ENCODE measurements at places on chromosomes 4 and X.

DNA sequence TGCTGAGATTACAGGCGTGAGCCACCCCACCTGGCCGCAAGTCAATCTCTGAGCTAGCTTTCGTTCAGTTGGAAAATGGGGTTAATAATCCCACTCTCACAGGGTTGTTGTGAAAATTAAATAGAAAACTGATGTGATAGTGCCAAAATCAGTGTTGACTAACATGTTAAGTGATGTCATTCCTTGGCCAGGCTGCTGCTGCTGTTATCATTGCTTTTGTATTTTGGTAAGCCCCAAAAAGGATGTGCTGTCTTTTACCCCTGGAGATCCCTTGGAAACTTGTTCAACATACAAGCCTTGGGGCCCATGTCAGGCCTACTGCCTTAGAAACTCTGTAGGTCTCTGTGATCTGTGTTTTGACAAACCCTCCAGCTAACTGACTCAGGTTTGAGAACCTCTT, 106.3 kb downstream of the AFF1 start:
- no peak overlapping the region for H3K27ac ChIP-seq
- H3K27me3 ChIP-seq, result no peaks in the 10 kb centered on the region
- H3K4me3 ChIP-seq, result no peak overlapping the region
- peaks cover 10% of the 10 kb centered on the region for H3K36me3 ChIP-seq
- H3K4me1 ChIP-seq, result peaks cover 47% of the 10 kb centered on the region

DNA sequence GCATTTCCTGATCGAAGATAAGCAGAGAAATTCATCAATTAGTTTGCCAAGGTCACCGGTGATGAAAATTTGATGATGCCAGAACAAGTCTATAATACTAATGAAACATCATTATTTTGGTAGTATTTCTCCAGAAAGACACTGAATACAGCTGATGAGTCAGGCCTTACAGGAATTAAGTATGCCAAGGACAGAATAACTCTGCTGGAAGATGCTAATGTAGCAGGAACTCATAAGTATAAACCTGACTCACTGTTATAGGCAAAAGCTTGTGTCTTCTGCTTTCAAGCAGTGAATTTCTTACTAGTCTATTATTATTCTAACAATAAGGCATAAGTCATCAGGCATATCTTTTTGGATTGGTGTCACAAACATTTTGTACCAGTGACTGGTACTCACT, 1825.1 kb upstream of the IGFBP7 start:
- no peak for DNase-seq
- no peak overlapping the region for H3K27ac ChIP-seq
- H3K4me3 ChIP-seq, result no peak overlapping the region
- H3K27me3 ChIP-seq, result no peaks in the 10 kb centered on the region
- no peaks in the 10 kb centered on the region for H3K4me1 ChIP-seq
- no peaks in the 10 kb centered on the region for H3K36me3 ChIP-seq

DNA sequence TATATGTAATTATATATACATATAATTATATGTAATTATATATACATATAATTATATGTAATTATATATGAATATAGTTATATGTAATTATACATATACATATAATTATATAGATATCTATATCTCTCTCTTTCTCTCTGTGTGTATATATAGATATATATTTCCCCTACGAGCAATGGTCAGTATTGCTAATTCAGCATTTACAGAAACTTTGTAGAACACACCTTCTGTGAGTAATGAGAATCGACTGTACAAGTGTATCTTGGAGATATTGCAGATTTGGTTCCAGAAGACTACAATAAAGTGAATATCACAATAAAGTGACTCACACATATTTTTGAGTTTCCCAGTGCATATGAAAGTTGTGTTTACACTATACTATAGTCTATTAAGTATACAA, 33.7 kb downstream of the GALNTL6 start:
- H3K36me3 ChIP-seq, result no peaks in the 10 kb centered on the region
- DNase-seq, result no peak
- no peaks in the 10 kb centered on the region for H3K4me1 ChIP-seq

GRCh38 chrX:1034717-1035116, 177.7 kb downstream of the CRLF2 start:
- H3K27ac ChIP-seq, result no peak overlapping the region
- no peaks in the 10 kb centered on the region for H3K4me1 ChIP-seq
- no peaks in the 10 kb centered on the region for H3K36me3 ChIP-seq

GRCh38 chrX:46256875-46257274, 288.3 kb downstream of the ZNF674 start:
- H3K4me1 ChIP-seq, result no peaks in the 10 kb centered on the region
- H3K27me3 ChIP-seq, result no peaks in the 10 kb centered on the region
- no peak overlapping the region for H3K27ac ChIP-seq
- H3K36me3 ChIP-seq, result no peaks in the 10 kb centered on the region
- no peak for DNase-seq
- no peak overlapping the region for H3K4me3 ChIP-seq

DNA sequence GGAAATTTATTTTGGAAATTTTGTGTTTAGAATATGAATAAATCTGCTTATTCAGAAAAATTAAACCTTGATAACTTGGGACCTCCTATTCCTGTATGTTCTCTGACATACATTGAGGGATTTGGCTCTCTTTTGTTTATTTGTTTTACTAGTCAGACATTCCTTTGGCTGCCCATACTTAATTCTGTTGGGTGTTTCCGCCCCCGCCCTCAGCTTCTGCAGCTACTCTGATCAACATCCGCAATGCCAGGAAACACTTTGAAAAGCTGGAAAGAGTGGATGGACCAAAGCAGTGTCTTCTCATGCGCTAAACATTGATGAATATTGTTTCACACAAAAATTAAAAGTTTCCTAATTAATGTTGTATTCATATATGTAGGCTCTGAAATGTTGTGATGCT, 40.5 kb downstream of the RRAGB start:
- H3K36me3 ChIP-seq, result no peaks in the 10 kb centered on the region
- no peak overlapping the region for H3K4me3 ChIP-seq
- H3K4me1 ChIP-seq, result peaks cover 2% of the 10 kb centered on the region
- H3K27me3 ChIP-seq, result no peaks in the 10 kb centered on the region
- no peak for DNase-seq
